ENCODE measurements at places on chromosomes 13 and 19. TPM values are rescaled to one million over a fixed set of nuclear protein-coding genes. Genes with fewer than 3 reads are reported as not detected.

Gene GIPC3
- total RNA-seq: 0.19 TPM

Gene B3GNT3
- total RNA-seq: not detected

Gene SYT5
- 3.5 TPM for total RNA-seq

DNA sequence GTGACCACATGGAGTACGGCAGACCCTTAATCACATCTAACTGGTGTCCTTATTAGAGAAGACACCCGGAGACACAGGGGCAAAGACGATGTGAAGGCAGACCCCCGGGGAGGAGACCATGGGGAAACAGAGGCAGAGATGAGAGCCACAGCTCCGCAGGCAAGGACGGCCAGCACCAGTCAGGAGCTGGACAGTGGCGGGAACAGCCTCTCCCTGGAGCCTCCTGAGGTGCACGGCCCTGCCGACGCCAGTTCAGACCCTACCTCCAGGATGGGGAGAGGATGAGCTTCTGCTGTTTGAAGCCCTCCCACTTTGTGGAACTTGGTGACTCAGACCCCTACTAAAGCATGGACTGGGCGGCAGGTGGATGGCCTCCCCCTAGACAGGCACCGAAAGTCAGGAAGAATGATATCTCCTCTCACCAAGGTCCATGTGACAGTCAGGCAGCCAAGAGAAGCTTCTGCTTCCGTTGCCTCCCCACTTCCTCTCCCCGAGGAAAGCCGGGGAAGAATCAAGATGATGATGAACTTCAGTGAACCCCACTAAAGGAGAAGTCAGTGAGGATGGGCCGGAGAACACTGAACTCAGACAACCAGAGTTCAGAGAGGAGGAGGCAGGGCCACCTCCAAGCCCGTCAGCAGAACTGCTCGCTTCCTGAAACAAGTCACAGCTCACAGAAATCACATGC is 25.4 kb downstream of the RAB20 start:
- no peak for DNase-seq

GRCh38 chr13:40688781-40689180 is 22.3 kb upstream of the FOXO1 start:
- no peak for DNase-seq

- no peak for DNase-seq
These were observed 65.2 kb upstream of the PEG3 start for GRCh38 chr19:56905631-56906150.

All from neural crest cell (in vitro differentiated cells).